ENCODE measurements at places on chromosomes 2 and 18.

GRCh38 chr2:174901075-174901474, 104.1 kb downstream of the CHN1 start:
- DNase-seq: no peak

GRCh38 chr2:25671622-25672021, 1.8 kb downstream of the DTNB start:
- DNase-seq: no peak

- no peak for DNase-seq
Observed at GRCh38 chr18:57982372-57983021, 61.5 kb upstream of the NEDD4L start.

DNA sequence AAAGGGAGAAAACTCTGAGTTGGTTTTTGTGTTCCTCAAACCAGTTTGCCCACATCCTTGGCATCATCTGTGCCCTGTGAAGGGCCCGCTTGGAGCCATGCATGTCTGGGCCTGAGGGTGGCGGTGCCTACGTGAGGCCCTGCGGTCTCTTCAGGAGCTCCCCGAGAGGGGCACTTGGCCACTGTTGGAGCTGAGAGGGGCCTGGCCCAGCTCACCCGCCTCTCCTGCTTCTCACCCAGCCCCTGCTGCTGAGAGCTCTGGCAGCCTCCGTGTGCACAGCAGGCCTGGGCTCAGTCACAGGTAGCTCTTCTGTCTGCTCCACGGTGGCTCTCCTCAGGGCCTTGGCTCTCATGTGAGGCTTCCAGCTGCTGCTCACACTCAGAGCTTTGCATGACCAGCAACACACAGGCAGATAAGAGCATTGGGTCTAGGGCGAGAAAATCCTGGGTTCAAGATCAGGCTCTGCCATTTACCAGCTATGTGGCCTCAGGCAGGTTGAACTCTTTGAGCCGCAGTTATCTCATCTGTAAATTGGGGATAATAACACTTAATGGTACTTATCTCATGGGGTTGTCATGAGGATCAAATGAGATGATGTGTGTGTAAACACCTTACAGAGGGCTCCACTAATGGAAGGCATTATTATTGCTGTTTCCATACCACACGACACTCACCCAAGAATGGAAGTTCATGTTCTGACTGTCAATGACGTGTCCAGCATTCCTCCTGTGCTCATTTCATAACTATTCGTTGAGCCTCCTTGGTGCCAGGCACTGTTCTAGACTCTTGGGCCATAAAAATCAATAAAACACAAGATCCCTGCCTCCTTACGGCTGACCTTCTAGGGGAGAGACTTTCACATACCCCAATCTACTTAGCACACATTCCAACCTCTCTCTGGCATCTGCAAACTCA, 41.6 kb upstream of the PLB1 start:
- DNase-seq: no peak

DNA sequence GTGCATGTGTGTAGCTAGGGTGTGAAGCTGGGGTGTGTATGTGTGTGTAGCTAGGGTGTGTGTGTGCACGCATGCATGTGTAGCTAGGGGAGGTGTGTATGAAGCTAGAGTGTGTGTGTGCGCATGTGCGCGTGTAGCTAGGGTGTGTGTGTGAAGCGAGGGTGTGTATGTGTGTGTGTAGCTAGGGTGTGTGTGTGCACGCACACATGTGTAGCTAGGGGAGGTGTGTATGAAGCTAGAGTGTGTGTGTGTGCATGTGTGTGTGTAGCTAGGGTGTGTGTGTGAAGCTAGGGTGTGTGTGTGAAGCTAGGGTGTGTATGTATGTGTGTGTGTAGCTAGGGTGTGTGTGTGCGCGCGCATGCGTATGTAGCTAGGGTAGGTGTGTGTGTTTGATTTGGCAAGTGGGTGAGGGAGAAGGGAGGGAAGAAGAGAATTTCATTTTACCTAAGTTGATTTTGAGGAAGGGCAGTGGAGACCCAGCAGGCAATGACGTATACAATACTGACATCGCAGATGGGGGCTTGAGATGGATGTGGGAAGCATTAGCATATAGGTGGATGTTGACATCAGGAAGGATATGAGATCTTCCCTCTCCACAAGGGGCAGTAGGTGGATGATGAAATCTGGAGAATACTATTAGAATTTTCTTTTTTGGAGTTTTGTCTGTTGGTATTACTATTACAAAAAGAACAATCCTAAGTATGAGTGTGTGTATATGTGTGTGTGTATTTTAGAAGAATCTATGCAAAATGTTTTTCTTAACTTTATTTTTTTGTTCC, 70.7 kb downstream of the PRELID3A start:
- no peak for DNase-seq

DNA sequence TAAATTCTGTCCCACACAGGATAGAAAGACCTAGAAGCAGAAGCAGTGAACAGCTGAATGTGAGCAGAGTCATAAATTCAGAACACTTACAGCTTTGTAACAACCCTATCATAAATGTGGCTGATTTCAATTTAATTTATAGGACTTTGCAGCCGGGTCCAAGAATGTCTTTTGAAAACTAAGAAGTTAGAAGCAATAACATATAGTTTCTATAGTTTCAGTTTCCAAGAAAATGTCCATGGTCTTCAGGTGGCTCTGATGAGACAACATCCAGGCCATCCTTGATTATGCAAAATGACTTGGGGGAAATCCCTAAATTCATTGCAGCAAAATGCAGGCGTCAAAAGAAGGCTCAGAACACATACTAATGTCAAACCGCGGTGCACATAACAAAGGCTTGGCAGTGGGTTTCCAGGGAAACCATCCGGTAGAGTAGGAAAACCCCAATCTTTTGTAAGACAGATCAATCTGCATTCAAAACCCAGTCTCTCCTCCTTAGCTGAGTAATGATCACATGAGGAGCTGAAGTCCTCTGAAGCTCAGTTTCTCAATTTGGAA, 442.2 kb upstream of the ID2 start:
- DNase-seq: no peak

GRCh38 chr2:209425471-209426071, 1.7 kb downstream of the MAP2 start:
- peak; percentile 25 for DNase-seq
